ENCODE measurements at places on chromosomes 3 and 15. TPM values are rescaled to one million over a fixed set of nuclear protein-coding genes. Genes with fewer than 3 reads are reported as not detected.

- H3K4me1 ChIP-seq = 0 out of 2 replicates have a peak, but pooled peaks cover 5% of the 10 kb centered on the region
- H3K27ac ChIP-seq = no peak overlapping the region
- H3K4me3 ChIP-seq = no peak overlapping the region
- DNase-seq = no peak
- H3K36me3 ChIP-seq = no peaks in the 10 kb centered on the region
These were observed 390.4 kb downstream of the ZBTB20 start for GRCh38 chr3:114756506-114757279.

GRCh38 chr15:88619796-88620195 is 1.3 kb upstream of the AEN start:
- H3K4me1 ChIP-seq = peaks cover 50% of the 10 kb centered on the region
- H3K4me3 ChIP-seq = peak overlapping the region; percentile 15
- peak overlapping the region; percentile 93 for H3K27ac ChIP-seq
- DNase-seq = peak; percentile 44
- H3K36me3 ChIP-seq = peaks cover 15% of the 10 kb centered on the region
- no peaks in the 10 kb centered on the region for H3K27me3 ChIP-seq

DNA sequence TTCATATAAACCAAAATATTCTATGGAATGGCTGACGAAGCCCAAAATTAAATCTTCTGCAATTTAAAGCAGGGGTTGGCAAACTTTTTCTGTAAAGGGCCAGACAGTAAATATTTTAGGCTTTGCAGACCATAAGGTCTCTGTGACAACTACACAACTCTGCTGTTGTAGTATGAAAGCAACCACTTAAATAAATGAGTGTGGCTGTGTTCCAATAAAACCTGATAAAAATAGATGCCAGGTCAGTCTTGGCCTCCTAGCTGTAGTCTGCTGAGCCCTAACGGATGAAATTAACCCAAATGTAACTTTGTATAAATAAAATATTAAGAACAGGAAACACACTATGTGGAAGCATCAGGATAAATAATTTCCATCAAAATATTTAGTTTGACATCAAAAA is 104.2 kb downstream of the FBXL22 start:
- no peaks in the 10 kb centered on the region for H3K36me3 ChIP-seq
- no peaks in the 10 kb centered on the region for H3K27me3 ChIP-seq
- no peak overlapping the region for H3K4me3 ChIP-seq
- DNase-seq = no peak
- H3K4me1 ChIP-seq = no peaks in the 10 kb centered on the region

- no peak for DNase-seq
- H3K36me3 ChIP-seq = no peaks in the 10 kb centered on the region
- H3K27ac ChIP-seq = no peak overlapping the region
- H3K4me1 ChIP-seq = no peaks in the 10 kb centered on the region
These were observed 8.5 kb downstream of the IGSF10 start for GRCh38 chr3:151452368-151452767.

DNA sequence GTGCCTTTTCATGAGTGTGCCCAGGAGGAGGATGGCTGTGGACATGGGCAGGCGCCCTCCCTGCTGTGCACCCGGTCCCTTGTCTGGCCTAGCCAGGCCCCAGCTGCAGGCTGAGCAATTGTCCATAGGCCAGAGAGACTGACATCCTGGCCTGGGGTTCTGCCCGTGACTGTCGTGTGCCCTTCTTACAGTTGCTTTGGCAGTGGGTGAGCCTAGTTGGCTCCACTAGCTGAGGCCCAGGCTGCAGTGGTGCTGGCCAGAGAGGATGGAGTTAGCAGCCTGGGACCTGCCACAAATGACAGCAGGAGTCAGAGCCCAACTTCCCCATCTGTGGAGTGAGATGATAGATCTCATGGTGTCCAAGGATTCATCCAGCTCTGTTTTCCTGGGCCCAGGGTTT is 9.0 kb upstream of the CHRNB4 start:
- no peaks in the 10 kb centered on the region for H3K36me3 ChIP-seq
- no peak overlapping the region for H3K4me3 ChIP-seq
- no peaks in the 10 kb centered on the region for H3K27me3 ChIP-seq
- no peak for DNase-seq

DNA sequence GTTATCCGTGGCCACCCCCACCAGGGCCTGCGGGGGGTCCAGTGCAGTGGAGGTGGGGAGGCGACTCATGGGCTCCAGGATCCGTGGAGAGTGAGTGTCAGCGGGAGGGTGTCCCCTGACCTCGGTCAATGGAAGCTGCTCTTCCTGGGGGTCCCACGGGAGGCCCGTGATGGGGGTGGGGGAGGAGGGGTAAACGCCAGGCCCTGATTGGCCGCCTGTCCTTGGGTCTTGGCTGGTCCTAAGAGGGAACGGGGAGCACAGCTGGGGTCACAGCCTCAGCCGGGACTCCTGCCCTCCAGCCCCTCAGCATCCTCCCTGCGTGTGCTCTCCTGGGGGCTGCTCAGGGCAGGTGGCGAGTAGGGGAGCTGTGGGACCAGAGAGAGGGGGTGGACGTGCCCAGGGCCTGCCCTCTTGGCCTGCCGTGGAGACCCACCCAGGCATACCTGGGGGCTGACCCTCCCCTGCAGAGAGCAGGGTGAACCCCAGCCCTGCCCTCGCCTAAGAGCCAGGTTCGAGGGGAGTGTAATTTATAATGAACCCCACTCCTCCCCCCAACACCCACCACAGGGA is 184.6 kb downstream of the GOLGA6L6 start:
- no peaks in the 10 kb centered on the region for H3K27me3 ChIP-seq
- no peak overlapping the region for H3K27ac ChIP-seq
- peaks cover 12% of the 10 kb centered on the region for H3K36me3 ChIP-seq
- H3K4me3 ChIP-seq = no peak overlapping the region

GRCh38 chr3:37245003-37245402 is 70.6 kb upstream of the LRRFIP2 start:
- H3K36me3 ChIP-seq = no peaks in the 10 kb centered on the region
- no peaks in the 10 kb centered on the region for H3K27me3 ChIP-seq
- H3K4me3 ChIP-seq = peak overlapping the region; percentile 93

DNA sequence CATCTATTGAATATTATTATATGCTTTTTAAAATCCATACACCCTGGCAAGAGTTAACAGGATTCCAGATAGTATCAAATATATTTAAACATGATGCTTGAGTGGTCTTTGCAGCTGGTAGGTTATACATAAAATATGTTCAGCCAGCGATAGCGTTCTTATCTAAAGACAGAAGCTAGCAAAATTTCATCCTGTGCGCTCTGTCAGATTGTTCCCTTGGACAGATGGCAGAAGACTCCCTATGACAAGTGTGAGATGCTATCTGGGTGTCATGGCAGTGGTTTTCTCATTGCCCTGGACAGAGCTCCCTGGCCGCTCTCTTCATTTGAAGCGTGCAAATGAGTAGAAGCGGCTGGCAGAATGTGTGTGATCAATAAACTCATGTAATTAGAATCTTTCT is 175.2 kb upstream of the SOX14 start:
- no peaks in the 10 kb centered on the region for H3K4me1 ChIP-seq
- H3K36me3 ChIP-seq = no peaks in the 10 kb centered on the region
- H3K27ac ChIP-seq = no peak overlapping the region
- no peaks in the 10 kb centered on the region for H3K27me3 ChIP-seq
- no peak overlapping the region for H3K4me3 ChIP-seq

DNA sequence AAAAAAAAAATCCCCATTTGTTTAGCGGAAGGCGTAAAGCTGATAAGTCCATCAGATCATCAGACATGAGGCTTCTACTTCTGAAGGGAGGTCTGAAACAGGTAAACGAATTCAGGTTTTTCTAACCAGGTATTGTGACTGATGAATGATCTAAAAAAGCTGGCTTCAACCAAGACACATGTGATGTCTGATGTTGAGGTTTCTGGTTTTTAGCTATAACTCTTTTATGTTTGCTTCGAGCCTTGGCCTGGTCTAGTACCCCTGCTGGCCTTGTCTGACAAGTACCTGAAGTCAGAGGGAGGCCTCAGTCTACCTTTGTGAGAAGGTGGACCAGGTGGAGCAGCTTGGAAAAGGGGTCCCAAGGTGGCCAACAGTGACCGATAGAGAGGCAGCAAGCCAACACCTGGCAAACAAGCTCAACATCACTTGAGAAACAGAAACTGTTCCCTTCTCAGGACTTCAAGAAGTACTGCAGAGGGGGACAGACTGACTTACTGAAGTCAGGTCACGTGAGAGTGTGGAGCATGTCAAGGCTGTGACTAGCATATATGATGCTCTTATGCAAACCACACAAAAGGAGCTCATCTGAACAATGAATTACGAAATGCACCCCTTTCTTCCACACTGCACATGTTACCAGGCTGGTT is 33.0 kb upstream of the CA12 start:
- H3K27ac ChIP-seq = no peak overlapping the region
- DNase-seq = no peak
- H3K4me1 ChIP-seq = no peaks in the 10 kb centered on the region
- H3K27me3 ChIP-seq = no peaks in the 10 kb centered on the region
- H3K4me3 ChIP-seq = no peak overlapping the region

Gene IQCH
- 1.0 TPM for total RNA-seq

Gene MNS1
- total RNA-seq = 2.9 TPM

Gene SLC28A1
- total RNA-seq = not detected

Measured in GM23338 (cell line).